ENCODE measurements at places on chromosomes 5 and 9. TPM values are rescaled to one million over a fixed set of nuclear protein-coding genes. Genes with fewer than 3 reads are reported as not detected.

DNA sequence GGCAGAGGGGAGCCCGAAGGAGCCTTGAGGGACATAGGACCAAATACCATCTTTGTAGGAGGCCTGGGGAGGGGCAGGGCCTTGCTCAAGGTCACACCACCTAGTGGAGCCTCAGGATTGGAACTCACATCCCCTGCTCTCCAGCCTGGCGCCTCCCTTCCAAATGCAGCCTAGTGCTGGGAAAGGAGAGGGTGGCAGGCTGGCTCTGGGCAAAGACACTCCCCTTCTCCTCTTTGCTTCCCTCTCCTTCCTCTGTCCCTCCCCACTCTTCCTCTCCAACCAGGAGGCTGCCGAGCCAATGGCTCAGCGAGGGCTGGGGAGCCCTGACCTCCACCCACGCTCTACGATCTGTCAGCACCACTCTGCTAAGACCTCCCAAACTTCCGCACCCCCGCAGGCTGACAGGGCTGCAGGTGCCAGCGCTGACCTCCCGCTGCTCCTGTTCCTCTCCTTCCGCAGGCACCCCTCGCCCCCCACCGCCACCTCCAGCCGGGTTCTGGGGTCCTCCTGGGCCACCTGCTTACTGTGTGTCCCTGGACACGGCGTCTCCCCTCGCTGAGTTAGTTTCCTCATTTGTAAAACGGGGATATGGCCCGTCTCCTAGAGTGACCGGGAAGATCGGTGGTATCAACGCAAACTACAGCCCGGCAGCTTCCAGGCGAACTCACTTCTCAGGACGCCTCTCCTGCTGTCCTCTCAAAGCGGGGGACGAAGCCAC, 52.9 kb downstream of the C9orf50 start:
- peak; percentile 70 for DNase-seq
- H3K27ac ChIP-seq, result peak overlapping the region; percentile 77
- no peaks in the 10 kb centered on the region for H3K36me3 ChIP-seq
- peak overlapping the region; percentile 43 for H3K4me3 ChIP-seq
- H3K27me3 ChIP-seq, result no peaks in the 10 kb centered on the region
- peaks cover 38% of the 10 kb centered on the region for H3K4me1 ChIP-seq

- no peaks in the 10 kb centered on the region for H3K27me3 ChIP-seq
- H3K4me3 ChIP-seq, result no peak overlapping the region
- no peaks in the 10 kb centered on the region for H3K36me3 ChIP-seq
- H3K4me1 ChIP-seq, result no peaks in the 10 kb centered on the region
- no peak overlapping the region for H3K27ac ChIP-seq
Measured at GRCh38 chr9:98504298-98505282, 204.1 kb downstream of the GABBR2 start.

DNA sequence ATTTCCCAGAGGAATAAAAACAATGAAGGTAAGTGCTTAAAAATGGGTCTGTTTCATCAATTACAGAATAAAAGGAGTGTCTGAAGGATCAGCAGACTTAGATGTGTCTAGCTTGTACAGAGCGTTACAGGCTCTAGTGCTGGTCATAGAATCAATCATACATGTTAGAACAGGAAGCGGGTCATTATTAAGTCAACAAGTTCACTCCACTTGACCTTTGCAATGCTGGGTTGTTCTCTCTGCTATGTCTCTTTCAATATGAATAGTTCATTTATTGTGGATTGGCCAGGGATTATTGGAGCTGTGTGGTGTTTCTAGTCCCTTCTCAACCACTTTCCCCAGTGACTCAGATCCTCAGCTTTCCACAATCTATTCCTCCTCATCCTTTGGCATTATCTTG, 20.7 kb upstream of the EGFLAM start:
- no peak overlapping the region for H3K27ac ChIP-seq
- H3K4me3 ChIP-seq, result no peak overlapping the region
- H3K36me3 ChIP-seq, result no peaks in the 10 kb centered on the region
- H3K4me1 ChIP-seq, result no peaks in the 10 kb centered on the region
- no peaks in the 10 kb centered on the region for H3K27me3 ChIP-seq

DNA sequence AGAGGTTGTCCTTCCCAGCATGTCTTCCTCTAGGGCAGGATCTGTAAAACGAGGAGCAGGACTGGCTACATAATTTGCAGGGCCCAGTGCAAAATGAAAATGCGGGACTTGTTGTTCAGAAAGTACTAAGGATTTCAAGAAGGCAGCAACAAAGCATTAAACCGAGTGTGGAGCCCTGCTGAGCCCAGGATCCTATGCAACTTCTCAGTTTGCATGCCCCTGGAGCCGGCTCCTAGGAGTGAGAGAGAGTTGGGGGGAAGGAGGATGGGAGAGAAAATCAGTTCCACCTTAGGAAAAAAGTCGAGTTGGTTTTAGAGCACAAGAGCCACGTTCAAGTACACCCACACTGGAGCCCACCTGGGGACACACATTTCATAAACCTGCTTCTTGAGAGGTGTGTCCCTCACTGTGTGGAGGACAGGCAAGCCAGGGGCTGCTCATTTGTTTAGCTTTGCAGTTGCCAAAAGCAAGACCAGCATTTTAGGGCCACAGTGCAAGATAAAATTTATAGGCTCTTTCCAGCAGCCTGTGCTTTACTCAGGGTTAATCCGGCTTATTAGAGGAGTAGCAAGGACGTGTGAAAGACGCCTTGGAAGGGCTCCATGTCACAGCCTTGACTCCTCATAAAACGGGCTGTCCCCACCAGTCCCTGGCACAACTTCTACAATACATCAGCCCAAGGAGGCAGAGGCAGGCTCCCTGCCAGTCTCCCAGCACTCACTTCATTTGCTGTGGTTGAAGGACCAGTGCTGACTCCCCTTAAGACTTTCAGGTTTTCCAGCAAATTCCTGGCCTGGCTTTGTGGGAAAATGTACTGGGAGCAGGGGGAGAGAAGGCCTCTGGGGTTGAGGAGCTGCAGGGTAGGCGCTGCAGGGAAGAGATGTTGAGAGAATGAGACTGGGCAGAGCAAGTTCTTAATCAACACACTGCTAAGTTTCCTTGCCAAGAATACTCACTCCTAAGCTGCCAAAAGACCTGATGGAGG, 159.7 kb upstream of the SEMA6A start:
- no peak for DNase-seq
- H3K4me1 ChIP-seq, result no peaks in the 10 kb centered on the region
- H3K27me3 ChIP-seq, result no peaks in the 10 kb centered on the region
- no peak overlapping the region for H3K27ac ChIP-seq

GRCh38 chr9:124228516-124228915, 29.2 kb upstream of the NEK6 start:
- H3K4me1 ChIP-seq, result peaks cover 10% of the 10 kb centered on the region
- H3K36me3 ChIP-seq, result no peaks in the 10 kb centered on the region
- H3K27ac ChIP-seq, result no peak overlapping the region
- H3K4me3 ChIP-seq, result no peak overlapping the region
- no peak for DNase-seq

DNA sequence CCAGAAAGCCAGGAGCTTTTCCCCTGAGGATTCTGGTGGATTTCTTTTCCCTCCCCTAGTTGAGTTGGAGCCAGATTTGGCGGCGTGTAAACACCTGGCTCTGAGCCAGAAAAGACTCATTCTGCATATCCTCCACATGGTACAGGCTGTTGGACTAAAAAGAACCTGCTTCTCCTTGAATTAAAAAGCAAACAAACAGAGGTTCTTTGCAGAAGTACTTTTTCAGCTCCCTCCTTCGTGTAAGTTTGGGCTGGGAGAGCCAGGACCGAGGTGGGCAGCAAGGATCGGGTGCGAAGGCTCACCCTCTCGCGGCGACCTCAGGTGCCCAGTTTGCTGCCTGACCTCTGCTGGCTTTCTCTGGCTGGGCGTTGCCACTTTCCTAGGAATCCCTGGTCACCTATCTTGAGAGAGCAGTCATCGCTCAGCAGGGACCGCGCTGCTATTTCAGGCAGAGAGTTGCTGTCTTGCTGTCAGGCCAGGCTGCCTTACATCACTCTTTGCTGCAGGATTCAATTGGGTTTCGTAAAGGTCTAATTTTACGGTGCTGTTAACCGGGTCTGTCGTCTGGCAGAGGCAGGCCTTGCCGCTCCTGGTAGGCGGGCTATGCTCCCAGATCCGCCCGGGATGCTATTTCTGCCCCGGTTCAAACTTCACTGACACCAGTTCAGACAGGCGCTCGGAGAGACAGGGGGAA, 3.2 kb downstream of the PAPPA start:
- H3K27me3 ChIP-seq, result peaks cover 82% of the 10 kb centered on the region
- peak; percentile 55 for DNase-seq
- no peaks in the 10 kb centered on the region for H3K36me3 ChIP-seq
- H3K4me1 ChIP-seq, result peaks cover 3% of the 10 kb centered on the region
- H3K27ac ChIP-seq, result no peak overlapping the region
- no peak overlapping the region for H3K4me3 ChIP-seq

DNA sequence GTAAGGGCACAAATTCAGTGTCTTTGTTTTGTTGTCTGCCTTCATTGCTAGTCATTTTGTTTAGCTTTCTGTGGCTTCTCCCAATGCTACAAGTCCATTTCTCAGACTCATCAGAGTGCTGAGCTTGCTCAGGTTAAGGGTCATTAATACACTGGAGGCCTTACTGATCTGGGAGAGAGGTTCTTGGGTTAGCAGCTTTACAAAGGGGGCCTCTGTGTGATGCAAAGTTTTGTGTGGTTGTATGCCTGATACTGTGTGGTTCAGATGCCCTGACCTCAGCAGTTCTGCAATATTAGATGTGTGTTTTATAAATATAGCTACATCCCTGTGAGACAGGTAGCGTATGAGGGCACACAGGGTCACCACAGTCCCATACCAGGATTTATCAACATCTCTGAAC, 34.8 kb upstream of the SMARCA2 start:
- H3K36me3 ChIP-seq, result no peaks in the 10 kb centered on the region
- H3K27me3 ChIP-seq, result no peaks in the 10 kb centered on the region
- H3K4me1 ChIP-seq, result peaks cover 5% of the 10 kb centered on the region
- no peak overlapping the region for H3K4me3 ChIP-seq
- no peak for DNase-seq

DNA sequence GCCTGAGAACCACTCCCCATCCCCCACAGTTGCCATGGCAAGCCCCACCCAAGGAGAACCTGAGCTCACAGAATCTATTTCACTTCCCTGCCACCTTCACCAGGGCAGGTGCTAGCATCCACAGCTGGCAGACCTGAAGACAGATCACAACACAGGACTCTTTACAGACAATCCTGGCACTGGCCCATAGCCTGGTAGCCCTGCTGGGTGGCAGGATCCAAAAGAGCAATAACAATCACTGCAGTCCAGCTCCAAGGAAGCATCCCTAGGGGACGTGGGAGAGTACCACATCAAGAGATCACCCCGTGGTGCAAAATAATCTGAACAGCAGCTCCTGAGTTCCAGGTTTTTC, 463.2 kb upstream of the PIK3R1 start:
- no peak overlapping the region for H3K4me3 ChIP-seq
- H3K27ac ChIP-seq, result no peak overlapping the region
- no peaks in the 10 kb centered on the region for H3K27me3 ChIP-seq
- peak; percentile 17 for DNase-seq

GRCh38 chr9:114385397-114386181, 2.2 kb downstream of the AKNA start:
- no peak overlapping the region for H3K4me3 ChIP-seq
- DNase-seq, result peak; percentile 87
- H3K27ac ChIP-seq, result peak overlapping the region; percentile 91

DNA sequence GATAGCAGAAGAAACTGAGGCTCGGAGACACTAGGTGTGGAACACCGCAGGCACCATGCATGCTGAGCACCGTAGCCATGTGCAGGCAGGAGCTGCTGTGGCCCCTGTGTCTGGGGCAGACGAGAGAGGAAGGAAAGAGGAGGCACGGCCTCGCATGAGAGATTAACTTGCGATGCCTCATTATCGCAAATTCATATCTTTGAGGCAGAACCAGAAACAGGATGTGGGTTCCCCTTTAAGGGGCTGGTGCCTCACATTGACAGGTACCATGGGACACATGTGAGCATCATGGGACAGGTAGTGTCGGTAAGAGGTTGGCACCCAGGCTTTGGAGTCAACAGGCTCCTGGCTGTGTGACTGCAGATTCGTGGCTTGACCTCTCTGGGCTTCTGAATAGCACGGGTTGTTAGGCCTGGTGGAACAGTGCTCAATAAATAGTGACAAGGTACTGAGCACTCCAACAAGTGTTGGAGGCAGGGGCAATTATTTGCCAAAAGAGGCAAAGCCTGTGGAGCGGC, 40.8 kb downstream of the NAIF1 start:
- H3K27ac ChIP-seq, result peak overlapping the region; percentile 15
- peaks cover 20% of the 10 kb centered on the region for H3K4me1 ChIP-seq
- no peak for DNase-seq
- no peaks in the 10 kb centered on the region for H3K27me3 ChIP-seq
- no peaks in the 10 kb centered on the region for H3K36me3 ChIP-seq

The ANKS6 gene
- total RNA-seq, result 23.4 TPM

The AFAP1L1 gene
- 14.2 TPM for total RNA-seq

The GAPT gene
- total RNA-seq, result 2.6 TPM

The PDZD2 gene
- 49.8 TPM for total RNA-seq

The FOXD4L5 gene
- not detected for total RNA-seq

The PTGER4 gene
- 28.4 TPM for total RNA-seq

The POMT1 gene
- 32.6 TPM for total RNA-seq

All from left lung (tissue), 14 donors.